ENCODE measurements at places on chromosomes 7 and 10.

DNA sequence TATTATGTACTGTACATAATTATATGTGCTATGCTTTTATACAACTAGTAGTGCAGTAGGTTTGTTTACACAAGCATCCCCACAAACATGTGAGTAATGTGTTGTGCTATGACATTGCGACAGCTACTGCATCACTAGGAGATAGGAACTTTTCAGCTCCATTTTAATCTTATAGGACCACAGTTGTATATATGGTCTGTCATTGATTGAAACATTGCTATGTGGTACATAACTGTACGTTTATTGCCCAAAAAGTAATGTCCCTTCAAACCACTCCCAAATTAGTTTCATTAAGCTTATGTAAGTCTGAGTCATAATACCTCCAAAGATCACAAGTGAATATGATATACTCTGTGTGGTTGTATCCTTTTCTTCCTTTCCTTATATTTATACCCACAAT lies 183.2 kb upstream of the POT1 start:
- DNase-seq = no peak

DNA sequence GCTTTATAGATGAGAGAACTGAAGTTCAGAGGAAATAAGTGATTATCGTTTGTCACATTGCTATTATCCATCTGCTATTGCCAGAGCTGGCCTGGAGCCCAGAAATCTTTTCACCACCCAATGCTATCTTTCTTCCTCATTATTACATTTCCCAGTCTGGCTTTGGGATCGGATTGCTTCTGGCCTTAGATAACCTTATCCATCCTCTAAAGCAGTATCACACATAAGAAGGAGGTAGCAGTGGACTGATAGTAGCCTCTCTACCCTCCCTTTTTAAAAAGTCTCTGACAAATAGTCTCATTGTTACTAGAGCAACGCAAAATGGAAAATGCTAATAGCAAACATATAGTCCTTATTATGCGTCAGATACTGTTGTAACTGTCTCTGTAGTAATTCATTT lies 1.3 kb upstream of the CLDN12 start:
- DNase-seq = no peak

DNA sequence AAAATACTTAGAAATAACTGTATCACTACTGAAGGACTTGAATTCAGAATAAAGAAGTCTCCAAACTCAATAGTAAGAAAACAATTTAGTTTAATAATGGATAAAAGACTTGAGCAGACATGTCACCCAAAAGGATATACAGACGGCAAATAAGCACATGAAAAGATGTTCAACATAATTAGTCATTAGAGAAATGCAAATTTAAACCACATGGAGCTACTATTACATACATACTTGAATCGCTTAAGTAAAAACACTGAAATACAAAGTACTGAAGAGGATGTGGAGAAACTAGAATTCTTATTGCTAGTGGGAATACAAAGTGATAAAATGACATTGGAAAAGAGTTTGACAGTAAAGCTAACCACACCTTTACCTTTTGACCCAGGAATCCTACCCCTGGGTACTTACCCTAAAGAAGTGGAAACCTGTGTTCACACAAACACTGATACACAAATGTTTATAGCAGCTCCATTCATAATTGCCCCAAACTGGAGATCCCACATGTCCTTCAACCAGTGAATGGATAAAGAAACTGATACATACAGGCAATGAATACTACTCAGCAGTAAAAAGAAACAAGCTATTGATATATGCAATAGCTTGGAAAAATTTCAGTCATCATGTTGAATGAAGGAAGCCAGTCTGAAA lies 54.3 kb upstream of the NFKB2 start:
- no peak for DNase-seq

DNA sequence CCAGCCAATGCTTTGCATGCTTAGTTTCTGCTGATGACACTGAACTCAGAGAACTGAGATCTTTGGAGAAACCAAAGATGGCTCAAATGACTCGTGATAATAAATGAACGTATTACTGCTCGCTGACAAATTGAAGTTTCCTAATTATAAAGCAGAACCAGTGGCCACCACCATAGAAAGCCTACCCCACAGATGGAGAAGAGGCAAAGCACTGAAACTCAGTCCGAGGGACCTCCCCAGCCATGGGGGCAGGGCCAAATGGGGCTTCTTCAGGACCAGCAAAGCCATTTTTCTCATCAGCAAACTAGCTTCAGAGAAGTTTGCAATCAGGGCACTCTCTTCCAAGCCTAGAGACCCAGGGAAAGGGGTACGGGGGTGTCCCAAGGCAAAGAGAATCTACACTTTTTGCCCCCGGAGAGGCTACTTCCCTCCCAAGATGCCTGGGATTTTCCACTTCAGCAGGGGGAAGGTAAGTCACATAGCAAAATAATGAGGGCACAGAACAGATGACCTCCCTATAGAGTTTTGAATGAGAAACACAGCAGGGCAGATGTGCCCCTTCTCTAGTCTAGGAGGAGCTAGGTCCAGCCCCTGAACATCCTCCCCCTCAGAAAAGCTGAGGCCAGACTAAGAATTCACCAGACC lies 4.3 kb upstream of the IL6 start:
- DNase-seq = no peak

DNA sequence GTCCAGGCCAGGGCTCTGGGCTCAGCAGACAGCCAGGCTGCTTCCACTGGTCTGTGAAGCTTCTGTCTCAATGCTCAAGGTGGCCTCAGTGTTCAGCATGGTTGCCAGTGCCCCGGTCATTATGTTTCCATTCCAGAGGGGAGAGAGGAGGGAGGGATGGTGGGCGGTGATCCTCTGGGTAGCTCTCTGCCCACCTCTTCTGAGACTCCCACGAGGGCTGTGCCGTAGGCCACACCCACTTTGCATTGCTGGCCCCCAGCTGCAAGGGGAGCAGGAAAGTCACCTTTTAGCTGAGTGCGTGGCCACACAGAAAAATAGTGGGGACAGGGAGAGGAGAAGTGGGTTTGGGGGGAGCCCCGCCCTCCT lies 42.5 kb downstream of the FOXK1 start:
- no peak for DNase-seq

DNA sequence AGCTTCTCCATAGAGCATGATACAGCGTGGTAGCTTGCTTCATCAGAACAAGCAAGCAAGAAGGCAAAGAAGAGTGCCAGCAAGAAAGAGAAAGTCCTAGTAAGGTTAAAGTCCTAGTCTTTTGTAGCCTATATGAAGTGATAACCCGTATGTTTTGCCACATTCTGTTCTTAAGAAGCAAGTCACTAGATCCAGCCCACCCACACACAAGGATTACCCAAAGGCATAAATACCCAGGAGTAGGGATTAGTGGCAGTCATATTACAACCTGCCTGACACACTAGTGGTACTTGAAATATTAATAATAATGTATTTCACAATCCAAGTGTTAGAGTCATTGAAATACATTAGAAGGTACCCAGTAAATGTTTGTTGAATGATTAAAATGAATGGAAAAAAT lies 285.5 kb downstream of the HPSE2 start:
- no peak for DNase-seq

DNA sequence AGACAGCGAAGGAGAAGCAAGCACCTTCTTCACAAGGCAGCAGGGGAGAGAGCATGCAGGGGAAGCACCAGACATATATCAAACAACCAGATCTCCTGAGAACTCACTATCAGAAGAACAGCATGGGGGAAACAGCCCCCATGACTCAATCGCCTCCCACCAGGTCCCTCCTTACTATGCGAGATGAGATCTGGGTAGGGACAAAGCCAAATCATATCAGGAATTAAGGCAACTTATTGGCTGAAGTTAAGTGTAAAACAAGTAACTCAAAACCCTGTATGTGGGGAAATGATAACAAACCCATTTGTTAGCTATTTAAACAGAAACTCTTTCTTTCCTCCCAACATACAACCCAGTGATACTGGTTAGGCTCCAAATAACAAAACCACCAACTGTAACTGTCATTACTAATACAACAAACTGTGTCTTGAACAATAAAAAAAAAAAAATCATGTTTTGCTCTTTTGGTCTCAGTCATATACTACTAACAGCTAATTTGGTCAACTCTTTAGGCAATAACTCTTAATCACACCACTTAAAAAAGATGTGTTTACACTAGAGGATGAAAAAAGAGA lies 57.8 kb downstream of the MINDY3 start:
- DNase-seq = no peak

All from NCI-H774 (cell line).